Activated CD4-positive, alpha-beta T cell treated with anti-CD3 and anti-CD28 coated beads, Interleukin-2, amount 50 U/mL, for 24 hours (primary cell): ENCODE measurements at places on chromosomes 11 and 22.

- DNase-seq = no peak
Observed at GRCh38 chr22:49432211-49432896, 395.3 kb downstream of the BRD1 start.

- DNase-seq = no peak
Observed at GRCh38 chr11:34899633-34900016, 16.6 kb downstream of the APIP start.

GRCh38 chr11:12182676-12183541, 72.5 kb downstream of the MICAL2 start:
- no peak for DNase-seq

GRCh38 chr22:46150655-46151477, 540 bp downstream of the PPARA start:
- DNase-seq = peak; percentile 27

GRCh38 chr11:33772300-33772699, 2.0 kb downstream of the FBXO3 start:
- no peak for DNase-seq

GRCh38 chr11:83693306-83693992, 407.3 kb upstream of the CCDC90B start:
- no peak for DNase-seq

GRCh38 chr11:69867076-69868005, 48.1 kb upstream of the FGF3 start:
- DNase-seq = no peak
